ENCODE measurements at places on chromosomes 2 and 18.

DNA sequence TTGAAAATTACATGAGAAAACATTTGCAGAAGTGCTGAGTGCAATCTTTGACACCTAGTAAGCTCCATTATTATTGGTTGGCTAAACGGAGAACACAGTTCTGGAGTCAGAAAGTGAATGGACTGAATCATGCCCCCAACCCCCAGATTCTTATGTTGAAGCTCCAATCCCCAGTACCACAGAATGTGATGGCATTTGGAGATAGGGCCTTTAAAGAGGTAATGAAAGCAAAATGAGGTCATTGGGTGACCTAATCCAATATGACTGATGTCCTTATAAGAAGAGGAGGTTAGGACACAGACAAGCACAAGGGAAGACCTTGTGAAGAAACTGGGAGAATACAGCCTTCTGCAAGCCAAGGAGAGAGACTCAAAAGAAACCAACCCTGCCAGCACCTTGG, 200.9 kb upstream of the EPAS1 start:
- no peak for DNase-seq

DNA sequence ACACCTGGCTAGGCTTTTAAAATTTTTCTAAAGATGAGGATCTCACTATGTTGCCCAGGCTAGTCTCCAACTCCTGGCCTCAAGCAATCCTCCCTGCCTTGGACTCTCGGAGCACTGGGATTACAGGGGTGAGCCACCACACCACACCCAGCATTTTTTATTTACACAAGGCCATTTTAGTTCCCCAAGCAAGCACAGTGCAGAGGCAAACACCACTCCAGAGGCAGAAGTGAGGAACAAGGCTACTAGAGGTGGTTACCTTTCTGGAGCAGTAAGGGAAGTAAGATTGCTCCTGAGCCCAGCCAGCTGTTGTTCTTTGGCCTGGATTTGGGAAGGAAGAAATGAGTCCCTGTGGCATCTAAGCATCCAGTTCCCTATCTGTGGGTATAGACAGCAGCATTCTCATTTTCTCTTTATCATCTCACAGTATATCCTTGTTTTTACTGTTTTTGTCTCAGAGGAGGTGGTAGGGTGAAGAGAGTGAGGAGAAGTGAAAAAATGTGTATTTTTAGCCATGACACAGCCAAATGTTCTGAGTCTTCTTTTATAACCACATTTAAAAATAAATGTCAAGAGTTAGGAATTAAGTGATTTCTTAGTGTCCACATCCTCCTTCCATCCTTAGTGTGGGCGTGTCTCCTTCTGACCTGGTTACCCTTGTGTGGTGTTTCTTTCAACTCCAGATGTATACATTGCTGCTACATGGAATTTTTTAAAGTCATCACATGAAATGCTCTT, 10.5 kb upstream of the TTC39C start:
- no peak for DNase-seq

DNA sequence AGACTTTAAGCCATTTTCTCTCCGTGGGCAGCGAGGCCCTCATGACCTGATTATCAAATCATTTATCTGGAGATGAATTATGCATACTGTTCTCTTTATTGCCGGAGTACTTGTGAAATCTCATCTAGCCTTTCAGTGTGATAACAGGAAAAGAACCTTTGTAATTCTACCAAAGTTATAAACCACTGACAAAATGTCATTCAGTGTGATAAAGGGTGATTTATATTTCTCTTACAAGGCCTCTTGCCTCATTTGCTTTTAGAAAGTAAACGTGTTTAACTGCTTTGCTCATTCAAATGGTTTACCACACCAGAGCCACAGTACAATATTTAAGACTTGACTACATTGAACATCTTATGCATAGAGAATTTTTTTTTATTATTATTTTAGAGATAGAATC, 13.8 kb downstream of the MTCL1 start:
- no peak for DNase-seq

DNA sequence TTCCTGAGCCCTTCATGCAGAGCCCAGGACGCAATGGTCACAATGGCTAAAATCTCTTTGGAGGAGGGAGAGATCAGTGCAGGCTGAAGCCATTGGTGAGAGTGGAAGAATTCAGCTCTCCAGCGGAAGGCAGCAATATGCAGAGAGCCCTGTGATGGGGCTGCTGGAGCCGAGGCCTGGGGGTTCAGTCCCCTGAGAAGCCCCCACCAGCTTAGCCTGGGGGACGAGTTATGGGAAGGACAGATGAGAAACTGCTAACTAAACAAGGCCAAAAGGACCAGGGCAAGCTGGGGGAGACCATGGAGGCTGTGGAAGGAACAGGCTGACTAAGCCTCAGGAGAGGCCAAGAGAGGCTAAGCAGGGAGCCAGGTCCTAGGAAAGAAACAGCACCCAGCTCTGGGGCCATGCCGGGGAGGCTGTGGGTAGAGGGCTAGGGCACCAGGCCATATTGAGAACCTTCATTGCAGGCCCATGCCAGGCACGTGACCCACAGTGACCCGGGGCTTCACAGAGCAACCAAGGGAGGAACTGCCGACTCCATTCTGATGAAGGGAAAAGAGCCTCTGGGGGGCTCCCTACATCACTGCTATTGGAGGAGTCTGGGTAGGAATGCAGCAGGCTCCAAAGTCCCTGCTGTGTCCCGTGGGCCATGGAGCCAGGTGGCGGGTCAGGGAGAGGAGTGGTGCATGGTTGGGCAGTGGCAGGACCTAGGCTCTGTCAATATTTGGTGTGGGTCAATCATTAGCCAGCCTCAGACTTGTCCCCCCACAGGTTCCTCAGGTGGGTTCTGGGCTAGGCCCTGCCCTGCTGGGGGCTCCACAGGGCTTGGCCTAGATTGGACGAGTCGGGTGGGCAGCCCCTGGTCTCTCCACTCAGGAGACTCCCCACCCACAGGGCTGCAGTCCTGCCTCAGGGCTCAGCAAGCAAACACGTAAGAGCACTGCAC, 19.8 kb downstream of the PROC start:
- DNase-seq: no peak

GRCh38 chr2:170548304-170548703, 166.8 kb upstream of the SP5 start:
- DNase-seq: no peak

DNA sequence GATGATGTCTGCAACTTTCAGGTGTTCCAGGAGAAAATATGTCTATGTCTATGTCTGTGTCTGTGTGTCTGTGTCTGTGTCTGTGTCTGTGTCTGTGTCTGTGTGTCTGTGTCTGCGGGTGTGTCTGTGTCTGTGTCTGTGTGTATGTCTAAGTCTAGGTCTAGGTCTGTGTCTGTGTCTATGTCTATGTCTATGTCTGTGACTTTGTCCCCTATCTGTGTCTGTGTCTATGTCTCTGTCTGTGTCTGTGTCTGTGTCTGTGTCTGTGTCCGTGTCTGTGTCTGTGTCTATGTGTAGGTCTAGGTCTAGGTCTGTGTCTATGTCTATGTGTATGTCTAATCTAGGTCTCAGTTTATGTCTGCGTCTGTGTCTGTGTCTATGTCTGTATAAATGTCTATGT, 10.5 kb downstream of the IL1R2 start:
- DNase-seq: peak; percentile 1

GRCh38 chr2:174485788-174486562, 854 bp downstream of the GPR155 start:
- DNase-seq: peak; percentile 34
